Colonic mucosa (tissue), 4 donors: ENCODE measurements at places on chromosomes 2 and 18. TPM values are rescaled to one million over a fixed set of nuclear protein-coding genes. Genes with fewer than 3 reads are reported as not detected.

DNA sequence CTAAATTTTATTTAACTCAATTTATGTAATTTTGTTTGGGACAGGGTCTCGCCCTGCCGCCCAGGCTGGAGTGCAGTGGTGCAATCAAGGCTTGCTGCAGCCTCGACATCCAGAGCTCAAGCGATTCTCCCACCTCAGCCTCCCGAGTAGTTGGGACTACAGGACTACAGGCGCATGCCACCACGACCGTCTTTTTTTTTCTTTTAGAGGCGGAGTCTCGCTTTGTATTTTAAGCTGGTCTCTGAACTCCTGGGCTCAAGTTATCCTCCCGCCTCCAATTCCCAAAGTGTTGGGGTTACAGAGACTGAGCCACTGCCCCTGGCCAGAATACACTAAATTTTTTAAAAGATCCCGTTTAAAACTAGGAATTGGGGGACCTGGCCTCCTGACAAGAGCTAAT lies 18.5 kb downstream of the WNT10A start:
- no peak for DNase-seq

DNA sequence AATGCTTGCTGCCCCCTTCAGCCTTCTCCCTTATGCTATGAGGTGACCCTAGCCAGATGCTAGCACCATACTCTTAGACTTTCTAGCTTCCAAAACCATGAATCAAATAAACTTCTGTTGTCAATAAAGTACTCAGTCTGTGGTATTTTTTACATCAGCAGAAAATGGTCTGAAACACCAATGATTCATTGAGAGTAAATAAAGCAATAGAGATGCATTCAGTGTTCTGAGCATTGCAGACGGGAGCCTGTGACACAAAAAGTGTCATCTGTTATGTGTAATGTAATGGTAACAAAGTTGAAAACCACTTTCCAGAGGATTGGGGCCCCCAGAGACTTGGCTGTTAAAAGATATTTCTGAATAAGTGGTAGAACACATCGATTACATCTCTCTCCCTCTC lies 758.0 kb upstream of the NRXN1 start:
- no peak for DNase-seq

DNA sequence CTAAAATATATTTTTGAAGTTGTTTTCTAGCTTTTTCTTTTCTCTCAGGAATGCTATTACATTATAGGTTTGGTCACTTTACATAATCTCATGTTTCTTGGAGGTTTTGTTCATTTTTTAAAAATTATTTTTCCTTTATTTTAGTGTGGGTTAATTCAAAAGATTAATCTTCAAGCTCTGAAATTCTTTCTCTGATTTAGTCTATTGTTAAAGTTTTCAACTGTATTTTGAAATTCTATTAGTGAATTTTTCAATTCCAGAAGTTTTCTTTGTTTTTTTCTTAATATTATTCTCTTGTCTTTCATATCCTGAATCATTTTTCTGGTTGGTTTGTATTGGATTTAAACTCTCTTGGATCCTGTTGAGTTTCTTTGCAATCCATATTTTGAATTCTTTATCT lies 80.4 kb downstream of the MSTN start:
- DNase-seq, result no peak

The BMP10 gene
- total RNA-seq, result not detected

GRCh38 chr2:12429779-12430406 lies 286.8 kb upstream of the TRIB2 start:
- DNase-seq, result no peak

GRCh38 chr18:77380695-77381094 lies 131.0 kb downstream of the GALR1 start:
- DNase-seq, result no peak

DNA sequence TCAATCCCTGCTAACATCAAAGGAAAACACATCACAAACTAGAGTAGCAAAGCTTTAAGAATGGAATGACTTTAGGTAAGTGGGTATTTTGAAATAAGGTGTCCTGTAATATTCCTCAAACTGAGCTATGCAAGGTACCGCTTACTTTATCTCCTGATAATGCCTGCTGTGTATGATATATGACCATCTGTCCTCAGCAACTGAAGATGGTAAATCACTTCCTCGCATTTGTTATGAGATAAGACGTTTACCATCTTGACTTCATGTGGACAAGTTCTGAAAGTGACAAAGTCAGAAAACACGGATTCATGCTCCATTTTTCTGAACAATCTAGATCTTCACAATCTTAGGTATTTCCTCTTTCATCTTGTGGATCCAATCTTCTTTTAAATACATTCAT lies 49.3 kb upstream of the PTPRM start:
- DNase-seq, result no peak

- DNase-seq, result no peak
These were observed 311.4 kb downstream of the CTNNA2 start for GRCh38 chr2:79824086-79824786.

The ACTG2 gene
- 25.4 TPM for total RNA-seq

- DNase-seq, result no peak
These were observed 320.0 kb upstream of the TRIB2 start for GRCh38 chr2:12396699-12397098.

- DNase-seq, result no peak
These were observed 15.9 kb downstream of the GTF3C3 start for GRCh38 chr2:196783431-196784094.

GRCh38 chr2:234375176-234375880 lies 121.6 kb downstream of the ARL4C start:
- no peak for DNase-seq

DNA sequence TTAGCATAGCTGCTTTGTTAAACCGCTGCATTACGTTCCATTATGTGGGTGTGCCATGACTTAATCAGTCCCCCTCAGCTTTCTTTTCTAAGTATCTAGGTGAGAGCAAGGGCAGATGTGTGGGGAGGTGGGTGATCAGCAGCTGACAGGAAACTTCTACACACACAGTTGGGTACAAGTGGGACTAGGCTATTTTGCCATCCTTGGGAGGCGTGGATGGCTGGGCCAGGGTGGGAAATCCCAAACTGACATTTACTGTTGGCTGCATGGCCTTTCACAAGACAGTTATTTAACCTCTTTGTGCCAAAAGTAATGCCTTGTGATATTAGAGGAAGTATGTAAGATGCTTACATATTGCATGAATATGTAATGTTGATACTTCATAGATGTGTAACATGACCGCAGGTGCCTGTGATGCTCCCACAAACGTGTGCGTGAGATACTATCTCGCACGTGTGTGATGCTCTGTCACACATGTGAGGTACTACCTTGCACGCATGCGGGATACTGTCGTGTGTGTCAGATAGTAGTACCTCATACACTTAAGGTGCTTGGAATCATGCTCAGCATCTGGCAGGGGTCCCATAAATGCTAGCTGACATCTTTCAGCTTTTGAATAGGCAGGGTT lies 314.5 kb downstream of the PRKCE start:
- no peak for DNase-seq

DNA sequence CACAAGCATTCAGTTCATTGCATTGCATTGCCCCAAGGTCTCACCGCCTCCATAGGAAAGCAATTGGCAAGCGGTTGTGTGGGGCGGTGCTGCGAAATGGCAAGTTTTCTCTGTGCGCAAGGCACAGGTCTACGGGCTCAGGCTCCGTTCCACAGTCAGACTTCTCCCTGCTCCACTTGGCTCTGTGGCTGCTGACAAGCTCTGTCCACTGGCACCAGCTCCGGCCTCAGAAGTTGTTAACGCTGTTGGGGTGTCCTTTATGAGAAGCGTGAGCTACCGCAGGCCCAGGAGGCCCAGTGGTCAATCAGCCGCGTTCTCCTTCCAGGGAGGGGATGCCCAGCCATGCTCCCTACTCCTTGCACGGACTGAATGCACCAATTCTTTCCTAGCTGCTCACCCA lies 87.0 kb upstream of the GATA6 start:
- no peak for DNase-seq

The DNAJC5G gene
- not detected for total RNA-seq

DNA sequence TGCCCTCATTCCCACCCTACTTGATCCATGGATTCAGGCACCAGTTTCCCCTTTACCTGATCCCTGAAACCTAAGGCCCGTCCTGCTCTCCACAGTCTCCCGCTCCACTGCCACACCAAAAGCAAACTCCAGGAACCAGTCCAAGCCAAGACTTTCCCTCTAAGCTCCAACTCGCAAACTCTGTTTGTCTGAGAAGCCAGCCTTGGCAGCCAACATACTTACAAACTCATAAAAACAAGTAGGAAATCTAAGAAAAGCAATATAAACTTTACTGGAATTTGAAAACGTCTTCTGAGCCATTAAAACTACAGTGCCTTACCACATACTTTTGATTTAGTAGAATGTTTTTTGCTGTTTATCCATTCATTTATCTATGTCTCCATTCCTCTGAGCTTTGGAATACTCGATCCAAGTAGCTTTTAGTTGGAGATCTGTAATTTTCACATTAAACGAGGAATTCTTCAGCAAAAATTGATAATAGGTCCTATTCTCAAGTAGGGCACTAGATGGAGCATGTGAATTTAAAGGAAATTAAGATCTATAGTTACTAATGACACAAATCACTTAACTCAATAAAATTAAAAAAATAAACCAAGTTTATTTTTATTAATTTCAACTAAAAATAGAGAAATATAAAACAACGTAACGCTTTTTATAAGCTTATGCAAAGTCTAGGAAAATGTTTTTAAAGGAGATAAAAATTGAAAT lies 199.7 kb downstream of the MYO3B start:
- DNase-seq, result peak; percentile 27

The LAMA3 gene
- 41.3 TPM for total RNA-seq

DNA sequence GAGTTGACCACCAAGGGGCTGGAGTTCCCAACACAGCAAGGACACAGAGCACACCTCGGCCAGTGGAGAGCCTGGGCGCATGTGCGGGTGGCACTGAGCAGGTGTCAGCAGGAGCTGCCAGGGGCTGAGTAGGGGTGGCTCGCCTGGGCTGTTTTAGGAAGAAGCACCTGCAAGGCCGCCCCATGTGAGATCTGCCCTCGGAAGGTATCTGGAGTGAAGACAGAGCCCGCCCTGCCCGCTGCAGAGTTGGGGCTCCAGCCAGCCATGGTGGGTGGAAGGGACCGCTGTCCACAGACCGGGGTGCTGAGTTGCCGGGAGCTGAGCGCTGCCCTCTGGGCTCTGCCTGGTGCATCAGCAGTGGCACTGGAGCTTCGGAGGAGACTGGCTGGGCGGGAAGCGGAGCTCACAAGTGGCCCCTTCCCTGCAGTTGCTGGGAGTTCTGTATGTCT lies 35.2 kb downstream of the MTERF4 start:
- no peak for DNase-seq

The FAM110C gene
- 24.6 TPM for total RNA-seq

DNA sequence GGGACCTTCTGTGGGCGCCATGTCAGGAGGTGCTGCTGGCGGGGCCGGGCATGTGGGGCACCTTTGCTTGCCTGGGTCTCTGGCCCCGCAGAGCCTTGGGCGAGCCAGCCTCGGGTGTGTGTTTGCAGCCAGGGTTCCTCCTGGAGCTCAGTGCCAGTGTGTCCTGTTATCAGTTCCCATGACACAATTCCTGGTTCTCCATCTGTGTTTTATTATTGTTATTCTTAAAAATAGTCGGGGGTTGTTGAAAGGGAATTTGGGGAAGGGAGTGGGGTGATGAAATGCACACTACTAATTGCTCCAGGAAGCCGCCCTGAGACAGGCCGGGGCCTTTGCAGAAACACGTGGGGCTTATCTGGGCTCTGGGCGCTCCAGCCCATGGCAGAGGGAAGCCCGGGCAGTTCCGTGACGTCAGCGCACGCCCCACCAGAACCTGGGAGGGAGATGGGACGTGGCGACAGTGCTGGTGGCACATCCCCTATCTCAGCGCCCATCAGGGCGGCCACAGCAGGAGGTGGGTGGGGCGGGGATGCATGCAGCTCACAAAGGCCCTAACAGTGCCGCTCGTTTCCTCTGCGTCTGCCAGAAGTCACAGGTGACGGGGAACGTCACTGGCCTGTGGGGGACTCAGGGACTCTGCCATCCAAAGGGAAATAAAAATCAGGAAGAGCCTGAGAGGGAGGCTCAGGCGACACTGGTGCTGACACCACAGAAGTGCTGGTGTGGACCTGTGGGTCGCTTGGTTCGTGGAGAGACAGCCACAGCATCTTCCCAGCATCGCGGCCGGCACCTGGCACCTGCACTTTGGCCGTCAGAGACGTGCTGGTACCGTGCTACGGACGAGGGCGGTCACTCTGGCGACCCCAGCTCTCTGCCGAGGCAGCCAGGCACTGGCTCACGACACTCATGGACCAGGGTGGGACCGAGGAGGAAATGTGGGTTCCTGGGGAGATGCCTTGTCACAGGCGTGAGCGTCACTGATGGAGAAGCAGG lies 131.0 kb downstream of the NFATC1 start:
- no peak for DNase-seq

The SEPTIN10 gene
- total RNA-seq, result 41.5 TPM

GRCh38 chr2:34578641-34579040 lies 979.5 kb upstream of the FAM98A start:
- DNase-seq, result no peak

GRCh38 chr2:97936199-97936598 lies 59.5 kb downstream of the TMEM131 start:
- peak; percentile 32 for DNase-seq

DNA sequence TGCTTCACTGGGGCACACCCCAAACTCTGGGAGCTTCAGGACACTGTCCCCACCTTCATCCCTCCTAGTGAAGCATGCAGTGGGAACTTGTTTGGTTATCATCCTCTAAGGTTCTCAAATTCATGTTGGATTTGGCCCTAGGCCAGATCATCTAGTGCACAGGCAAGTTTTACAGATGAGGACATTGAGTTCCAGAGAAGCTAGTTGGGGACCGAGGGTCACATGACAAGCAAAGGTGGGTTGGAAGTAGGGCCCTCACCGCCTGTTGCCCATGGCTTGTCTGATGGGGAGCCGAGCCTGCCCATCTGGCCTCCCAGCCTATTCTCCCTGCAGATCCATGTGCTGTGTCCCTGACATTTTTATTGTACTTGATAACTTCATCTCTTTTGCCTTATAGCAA lies 2.8 kb downstream of the PRKCE start:
- DNase-seq, result no peak
